ENCODE measurements at places on chromosomes 12 and 14.

DNA sequence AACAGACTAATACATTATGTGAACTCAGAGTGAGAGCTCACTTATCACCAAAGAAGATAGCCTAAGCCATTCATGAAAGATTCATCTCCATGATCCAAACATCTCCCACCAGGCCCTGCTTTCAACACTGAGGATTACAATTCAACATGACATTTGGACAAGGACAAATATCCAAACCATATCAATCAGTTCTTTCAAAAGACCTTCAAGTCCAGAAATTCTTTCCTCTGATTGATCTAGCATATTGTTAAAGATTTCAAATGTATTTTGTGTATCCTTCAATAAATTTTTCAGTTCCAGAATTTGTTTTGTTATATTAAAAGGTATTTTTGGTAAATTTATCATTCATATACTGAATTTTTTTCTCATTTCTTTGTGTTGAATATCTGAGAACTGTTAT lies 1055.8 kb downstream of the SLC6A15 start:
- no peak for DNase-seq

GRCh38 chr12:118870551-118870950 lies 110.8 kb upstream of the SRRM4 start:
- DNase-seq: no peak

DNA sequence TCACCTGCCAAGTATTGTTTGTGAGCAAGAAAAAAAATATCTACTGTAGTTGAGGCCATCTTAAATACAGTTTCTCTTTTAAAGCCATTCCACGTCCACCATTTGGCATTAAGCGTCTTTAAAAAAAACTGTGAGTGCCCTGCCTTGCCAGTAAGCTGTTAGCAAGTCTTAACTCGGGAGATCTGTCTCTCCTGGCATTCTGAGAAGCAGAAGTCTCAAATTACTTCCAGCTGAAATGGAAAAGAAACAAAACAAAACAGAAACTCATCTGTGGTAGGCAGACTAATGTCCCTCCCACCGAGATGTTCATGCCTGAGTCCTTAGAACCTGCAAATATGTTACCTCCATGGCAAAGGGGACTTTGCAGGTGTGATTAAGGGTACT lies 126.2 kb downstream of the CRADD start:
- no peak for DNase-seq

DNA sequence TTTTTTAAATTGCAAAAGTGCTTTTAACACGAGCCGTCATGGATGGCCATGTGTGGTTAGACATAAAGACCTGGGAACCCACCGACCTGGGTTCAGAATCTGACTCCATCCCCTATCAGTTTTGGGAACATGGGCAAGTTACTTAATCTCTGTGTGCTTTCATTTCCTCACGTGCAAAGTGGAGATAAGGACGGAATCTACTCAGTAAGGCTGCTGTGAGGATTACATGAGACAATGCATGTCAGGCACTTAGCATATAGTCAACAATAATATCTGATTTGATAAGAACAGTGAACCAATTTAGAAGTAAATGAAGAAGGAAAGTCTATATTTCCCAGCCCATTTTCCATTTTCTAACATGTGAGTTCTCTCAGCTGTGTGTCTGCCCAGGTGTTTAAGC lies 235.4 kb downstream of the SUDS3 start:
- no peak for DNase-seq

- no peak for DNase-seq
These were observed 13.2 kb downstream of the CPNE8 start for GRCh38 chr12:38892087-38892786.

GRCh38 chr12:2753536-2753935 lies 41.2 kb upstream of the FKBP4 start:
- no peak for DNase-seq

- no peak for DNase-seq
These were observed 25.6 kb upstream of the MBIP start for GRCh38 chr14:36346052-36346451.

DNA sequence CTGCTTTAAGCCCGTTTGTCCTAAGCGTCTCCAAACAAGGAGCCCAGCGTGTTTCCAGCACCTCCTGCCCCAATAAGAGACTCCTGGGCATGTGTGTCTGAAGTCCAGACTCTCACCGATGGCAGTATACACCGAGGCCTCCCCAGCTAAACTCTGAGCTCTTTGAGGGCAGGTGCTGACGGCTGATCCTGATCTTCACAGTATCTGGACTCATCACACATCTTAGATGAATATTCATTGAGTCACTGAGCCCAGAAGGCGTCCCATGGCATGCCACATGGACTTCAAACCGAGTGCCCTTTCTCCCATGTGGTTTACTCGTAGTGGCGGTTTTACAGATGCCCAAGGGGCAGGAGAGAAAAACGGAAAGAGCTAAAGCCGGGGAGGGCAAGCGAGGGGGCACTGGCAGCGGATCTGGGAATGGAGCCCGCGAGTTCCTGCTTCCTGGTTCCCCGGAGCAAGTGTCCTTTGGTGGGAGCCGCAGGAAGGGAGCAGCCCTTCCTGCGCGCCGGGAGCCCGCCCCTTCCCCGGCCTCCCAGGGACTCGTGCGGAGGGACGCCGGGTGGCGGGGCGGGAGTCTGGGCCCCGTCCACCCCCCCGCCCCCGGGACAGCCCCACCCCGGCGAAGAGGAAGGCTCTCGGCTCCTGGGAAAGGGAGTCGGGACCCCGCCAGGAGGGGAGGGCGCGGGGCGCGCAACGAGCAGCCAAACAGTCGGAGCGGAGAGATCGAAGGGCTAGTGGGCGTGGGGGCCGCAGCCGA lies 585 bp upstream of the TEAD4 start:
- DNase-seq: no peak

DNA sequence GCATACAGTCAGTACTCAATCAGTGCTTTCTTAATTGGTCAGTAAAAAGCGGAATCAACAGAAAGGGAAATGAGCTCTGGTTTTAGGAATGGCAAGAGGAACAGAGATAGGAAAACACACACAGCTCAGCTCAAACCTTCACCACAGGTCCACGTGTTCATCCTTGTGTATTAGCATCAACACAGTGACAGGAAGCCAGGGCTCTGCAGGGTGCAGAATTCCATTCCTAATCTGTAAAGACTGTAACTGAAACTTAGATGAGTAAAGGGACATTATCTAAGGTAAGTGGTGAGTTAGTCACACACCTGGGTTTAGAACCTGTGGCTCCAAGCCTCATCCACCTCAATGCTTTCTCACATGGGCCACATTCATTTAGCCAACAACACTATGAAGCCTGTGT lies 1242.2 kb upstream of the TMEM132C start:
- DNase-seq: no peak

DNA sequence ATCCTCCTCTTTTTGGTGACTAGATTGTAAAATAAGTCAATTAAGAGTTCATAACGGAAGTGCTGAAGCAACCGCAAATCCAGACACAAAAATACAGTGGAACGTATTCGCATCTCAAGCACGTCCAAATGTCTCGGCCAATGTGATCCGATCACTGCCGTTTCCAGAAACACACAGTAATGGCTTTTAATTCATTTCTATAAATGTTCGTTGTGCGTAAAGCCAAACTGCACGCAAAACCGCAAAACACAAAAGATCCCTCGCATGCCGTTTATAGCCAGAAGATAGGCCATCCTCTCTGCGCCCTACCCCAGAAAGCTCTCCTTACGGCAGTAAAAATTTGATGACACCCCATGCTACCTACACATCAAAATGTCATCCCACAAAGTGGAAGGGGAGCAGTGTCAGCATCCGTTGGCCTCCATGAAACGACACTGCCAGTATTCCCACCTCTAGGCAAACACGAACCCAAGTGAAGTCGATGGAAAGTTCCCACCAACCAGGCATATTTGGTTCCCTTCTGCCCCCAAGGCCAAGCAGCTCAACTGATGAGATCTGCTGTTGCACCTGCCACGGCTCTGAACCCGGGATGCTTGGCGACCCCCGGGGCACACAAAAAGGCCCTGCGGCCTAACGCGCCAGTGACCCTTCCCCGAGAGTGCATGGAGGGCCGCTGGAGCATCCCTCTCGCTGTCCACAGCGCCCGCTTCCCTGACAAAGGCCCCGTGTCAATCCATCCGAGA lies 1.4 kb downstream of the HECTD4 start:
- no peak for DNase-seq

DNA sequence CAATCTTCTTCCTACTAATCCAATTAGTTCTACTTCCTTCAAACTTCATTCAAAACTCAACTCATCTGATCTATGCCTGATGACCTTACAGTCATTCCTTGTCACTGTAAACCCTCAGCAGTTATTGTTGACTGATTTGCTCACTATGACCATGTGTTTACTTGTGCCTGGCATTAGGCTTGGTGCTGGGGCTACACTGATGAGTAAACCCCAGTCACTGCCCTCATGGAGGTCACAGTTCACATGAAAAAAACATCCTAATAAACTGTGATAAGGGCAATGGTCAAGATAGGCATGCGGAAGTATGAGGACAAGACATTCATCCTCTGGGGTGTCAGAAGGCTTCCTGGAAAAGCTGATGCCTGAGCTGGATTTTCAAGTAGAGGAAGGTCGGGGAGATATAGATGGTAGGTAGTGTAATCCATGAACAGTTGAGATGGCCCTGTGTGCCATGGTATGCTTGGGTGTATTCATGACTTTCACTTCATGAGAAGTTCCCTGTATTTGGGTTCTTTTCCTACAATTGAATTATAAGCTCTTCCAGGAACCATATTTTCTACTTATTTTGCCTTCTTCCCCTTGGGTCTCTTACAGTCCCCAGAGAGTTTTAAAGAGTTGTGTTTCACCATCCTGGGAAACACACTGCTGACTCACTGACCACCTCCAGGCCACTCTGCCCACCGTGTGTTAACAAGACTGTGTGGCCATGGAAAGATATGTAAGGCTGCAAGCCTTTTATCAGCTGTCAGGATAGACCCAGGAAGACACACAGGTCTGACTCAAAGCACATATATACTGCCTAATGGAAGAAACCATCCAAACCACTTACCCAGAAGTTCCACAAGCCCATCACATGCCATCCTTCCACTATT lies 38.7 kb upstream of the DUSP6 start:
- DNase-seq: no peak

GRCh38 chr12:75549989-75550388 lies 38.6 kb upstream of the KRR1 start:
- no peak for DNase-seq

DNA sequence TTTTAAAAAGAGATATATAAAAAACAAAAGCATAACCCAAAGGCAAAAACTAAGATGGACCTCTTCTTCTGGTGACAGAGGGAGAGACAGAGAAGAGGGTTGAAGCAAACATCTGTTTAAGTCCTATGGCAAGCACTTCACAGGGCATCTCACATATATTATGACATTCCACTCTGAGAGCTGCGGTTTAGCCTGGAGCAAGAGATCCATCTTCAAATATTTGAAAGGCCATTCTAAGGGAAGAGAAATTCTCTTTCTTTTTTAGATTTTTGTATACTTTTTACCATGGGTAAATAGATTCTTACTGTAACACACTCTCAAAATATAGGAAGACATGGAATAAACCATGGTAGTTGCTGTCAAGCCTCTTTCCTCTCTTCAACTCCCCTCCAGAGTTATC lies 204.1 kb downstream of the GXYLT1 start:
- no peak for DNase-seq

- DNase-seq: no peak
These were observed 587.4 kb downstream of the AACS start for GRCh38 chr12:125652681-125653080.

DNA sequence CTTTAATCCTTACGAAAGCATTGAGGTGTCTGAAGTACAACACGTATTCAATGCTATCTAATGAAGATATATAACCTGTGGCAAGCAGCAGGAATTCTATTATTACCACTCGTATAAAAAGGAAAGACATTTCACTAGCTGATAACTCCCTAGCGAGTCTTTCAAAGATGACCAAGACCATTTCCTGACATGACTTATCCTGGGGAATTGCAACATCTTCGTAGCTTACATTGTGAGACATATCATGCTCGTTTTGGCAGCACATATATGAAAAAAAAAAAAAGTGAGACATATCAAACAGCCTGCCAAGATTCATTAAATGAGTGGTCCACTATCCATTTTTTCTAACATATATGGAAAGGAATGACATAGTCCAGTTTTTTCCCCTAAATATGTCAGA lies 337.0 kb downstream of the FSCB start:
- DNase-seq: no peak

- no peak for DNase-seq
These were observed 236.7 kb downstream of the MDGA2 start for GRCh38 chr14:47438650-47439140.

DNA sequence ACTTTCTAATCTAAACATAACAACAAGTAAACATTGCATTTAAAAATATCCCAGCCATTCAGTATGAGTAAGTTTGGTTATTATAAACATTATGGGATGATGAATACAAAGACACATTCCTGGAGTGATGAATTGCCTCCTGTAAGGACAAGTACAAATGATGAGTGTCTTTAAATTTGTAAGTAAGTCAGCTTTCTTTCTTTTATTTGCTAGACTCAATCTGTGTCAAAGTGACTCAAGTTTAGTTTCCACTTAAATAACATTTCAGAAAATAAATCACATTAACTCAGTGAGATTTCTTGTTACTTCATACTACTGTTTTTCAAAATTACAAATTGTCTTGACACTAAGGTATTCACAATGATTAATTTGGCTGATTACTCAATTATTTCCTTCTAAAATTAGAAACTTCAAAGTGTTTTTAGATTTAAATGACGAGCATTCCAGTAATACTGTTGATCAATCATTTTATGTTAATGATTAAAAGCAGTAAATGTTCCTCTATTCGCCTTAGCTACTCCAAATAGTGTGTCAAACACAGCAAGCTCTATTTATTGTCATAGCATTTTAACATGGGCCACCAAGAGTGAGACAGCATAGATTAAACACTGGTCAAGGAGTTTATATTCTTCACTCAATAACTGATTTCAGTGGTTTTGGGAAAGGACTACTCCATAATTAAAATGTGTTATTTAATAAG lies 658.0 kb upstream of the MDGA2 start:
- DNase-seq: no peak

- DNase-seq: no peak
These were observed 131.4 kb downstream of the KCNMB4 start for GRCh38 chr12:70497508-70497907.

- DNase-seq: no peak
These were observed 23.0 kb downstream of the ZNF410 start for GRCh38 chr14:73909681-73910080.

GRCh38 chr12:82361461-82361915 lies 3.2 kb downstream of the METTL25 start:
- no peak for DNase-seq

GRCh38 chr14:60485598-60486251 lies at the start of gene C14orf39:
Gene C14orf39, minus strand, starts transcription at chr14:60486063. Its CDS starts 985 bp downstream, at chr14:60485078.
- no peak for DNase-seq

GRCh38 chr12:85309125-85309566 lies 29.1 kb downstream of the ALX1 start:
- no peak for DNase-seq

- DNase-seq: no peak
These were observed 17.4 kb downstream of the TMEM119 start for GRCh38 chr12:108580531-108580930.

Measured in iPS DF 6.9 (cell line).